ENCODE measurements at places on chromosomes 16 and 17.

DNA sequence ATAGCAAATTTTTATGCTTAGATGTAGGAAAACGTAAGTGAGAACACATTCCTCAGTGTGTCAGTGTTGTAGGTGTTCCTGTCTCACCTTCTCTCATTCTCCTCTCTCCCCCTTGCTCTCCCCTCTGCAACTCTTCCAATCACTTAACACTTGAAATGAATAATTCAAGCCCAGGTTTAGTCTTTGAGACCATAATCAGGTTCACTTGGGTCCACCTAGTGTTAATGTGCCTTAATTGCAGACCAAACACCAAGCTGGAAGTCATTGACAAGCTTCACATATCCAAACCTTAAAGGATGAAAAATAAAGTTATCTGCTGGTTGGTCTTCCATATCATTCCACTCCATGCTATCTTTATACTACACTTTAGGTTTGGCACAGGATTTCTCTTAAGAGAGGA lies 37.0 kb downstream of the STXBP4 start:
- no peak for DNase-seq

- DNase-seq: no peak
These were observed 11.8 kb downstream of the PIK3R6 start for GRCh38 chr17:8855477-8856204.

DNA sequence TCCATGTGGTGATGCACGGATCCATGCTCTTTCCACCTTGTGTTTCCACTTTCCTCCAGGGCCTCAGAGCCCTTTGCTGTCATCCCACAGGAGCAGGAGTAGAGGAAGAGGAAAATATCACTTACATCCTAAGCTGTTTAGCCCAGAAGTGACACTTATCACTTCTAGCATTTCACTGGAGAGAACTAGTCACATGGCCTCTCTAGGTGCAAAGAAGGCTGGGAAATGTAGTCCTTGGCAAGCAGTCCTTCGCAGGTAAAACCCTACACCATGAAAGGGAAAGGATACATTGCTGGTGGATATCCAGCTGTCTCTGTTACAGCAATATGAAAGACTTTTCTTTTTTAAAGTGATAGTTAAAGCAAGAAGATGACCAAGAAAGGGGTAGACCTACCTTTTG lies 185.9 kb downstream of the RGS9 start:
- no peak for DNase-seq

- DNase-seq: no peak
These were observed 9.5 kb downstream of the DLX4 start for GRCh38 chr17:49978501-49978900.

DNA sequence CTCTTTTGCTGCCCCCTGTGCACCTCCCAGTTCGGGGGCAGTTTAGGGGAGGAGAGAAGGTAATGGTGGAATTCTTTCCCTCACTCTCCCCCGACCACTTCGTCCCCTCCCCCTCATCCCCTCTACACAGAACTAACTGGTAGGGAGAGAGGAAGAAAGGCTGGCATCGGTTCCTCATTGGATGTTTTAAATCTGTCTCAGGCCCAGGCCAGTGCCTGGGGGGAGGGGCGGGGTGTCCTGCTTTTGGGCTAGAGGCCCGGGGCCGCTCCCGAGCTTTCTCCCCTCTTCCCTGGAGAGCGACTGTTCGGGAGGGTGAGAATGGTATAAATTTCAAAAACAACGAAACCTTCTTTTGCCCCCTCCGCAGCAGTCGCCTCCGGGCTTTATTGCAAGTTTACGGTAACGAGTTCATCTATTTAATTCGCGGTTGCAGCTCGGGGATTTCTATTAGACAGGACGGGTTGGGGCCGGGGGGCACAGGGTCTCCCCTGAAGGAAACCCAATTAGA lies at the start of gene PRAC2:
TSS of gene PRAC2 (plus strand) at position 271 of the 508 bp plus-strand sequence. CDS start 1,226 bp downstream, outside the sequence.
- DNase-seq: no peak

DNA sequence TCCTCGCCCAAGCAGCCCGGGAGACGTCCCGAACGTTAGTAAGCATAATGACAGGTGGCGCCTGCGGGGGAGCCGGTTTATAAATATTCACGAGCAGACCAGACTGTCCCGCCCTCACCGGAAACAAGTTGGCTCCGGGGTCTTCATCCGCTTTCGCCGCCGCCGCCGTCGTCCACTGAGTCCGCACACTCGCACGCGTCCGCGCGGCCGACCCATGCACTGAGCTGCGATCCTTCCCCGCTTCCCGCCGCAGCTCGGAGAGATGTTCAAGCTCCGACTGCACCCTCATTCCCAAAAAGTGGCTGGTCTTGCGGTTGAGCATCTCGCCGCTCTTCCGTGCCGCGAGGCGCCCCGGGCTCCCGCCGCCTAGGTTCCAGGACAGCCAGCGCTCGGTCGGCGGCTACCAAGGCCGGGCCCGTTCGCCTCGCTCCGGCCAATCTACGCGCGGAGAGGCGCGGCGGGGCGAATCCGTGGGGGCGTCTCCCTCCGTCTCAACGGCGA lies 385 bp downstream of the CFAP119 start:
- DNase-seq: no peak

Data from activated CD4-positive, alpha-beta T cell treated with anti-CD3 and anti-CD28 coated beads for 24 hours (primary cell).